Cardiac fibroblast (primary cell): ENCODE measurements at places on chromosomes 3 and 15.

GRCh38 chr15:100245855-100246254 lies 95.9 kb downstream of the ADAMTS17 start:
- no peak for DNase-seq

DNA sequence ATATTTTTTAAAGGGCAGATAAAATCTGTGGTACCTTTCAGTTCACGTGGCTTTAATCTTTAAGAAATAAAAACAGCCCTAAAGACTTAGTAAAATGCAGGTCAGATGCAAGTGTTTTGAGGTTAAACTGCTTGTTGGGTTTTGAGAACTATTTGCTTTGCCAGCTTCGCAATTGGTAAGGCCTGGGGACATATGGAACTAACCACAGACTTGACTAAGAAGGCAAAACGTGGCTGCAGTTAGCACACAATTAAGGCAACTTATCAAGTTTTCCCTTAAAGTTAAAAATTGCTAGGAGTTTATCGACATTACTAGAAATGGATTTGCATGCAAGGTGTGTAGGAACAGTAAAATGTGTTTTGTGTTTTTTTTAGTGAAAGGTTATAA lies 206.9 kb downstream of the ZNF385D start:
- no peak for DNase-seq

DNA sequence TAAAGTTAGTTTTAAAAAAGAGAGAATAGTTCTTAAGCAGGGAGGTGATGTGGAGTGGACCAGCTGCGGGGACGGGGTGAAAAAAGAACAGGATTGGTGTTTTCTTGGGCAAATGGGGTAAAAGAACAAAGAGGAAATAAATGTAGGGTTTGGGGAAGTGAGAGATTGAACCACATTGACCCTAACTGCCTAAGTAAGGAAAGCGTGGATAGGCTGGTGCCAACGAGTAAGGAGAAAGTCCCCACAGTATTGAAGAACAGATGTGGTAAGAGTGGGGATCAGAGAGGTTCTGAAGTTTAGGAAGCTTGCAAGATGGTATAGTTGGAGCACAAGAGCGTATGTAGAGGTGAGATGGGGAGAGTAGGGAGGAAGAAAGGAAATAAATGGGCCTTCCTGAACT lies 17.0 kb downstream of the IREB2 start:
- no peak for DNase-seq

DNA sequence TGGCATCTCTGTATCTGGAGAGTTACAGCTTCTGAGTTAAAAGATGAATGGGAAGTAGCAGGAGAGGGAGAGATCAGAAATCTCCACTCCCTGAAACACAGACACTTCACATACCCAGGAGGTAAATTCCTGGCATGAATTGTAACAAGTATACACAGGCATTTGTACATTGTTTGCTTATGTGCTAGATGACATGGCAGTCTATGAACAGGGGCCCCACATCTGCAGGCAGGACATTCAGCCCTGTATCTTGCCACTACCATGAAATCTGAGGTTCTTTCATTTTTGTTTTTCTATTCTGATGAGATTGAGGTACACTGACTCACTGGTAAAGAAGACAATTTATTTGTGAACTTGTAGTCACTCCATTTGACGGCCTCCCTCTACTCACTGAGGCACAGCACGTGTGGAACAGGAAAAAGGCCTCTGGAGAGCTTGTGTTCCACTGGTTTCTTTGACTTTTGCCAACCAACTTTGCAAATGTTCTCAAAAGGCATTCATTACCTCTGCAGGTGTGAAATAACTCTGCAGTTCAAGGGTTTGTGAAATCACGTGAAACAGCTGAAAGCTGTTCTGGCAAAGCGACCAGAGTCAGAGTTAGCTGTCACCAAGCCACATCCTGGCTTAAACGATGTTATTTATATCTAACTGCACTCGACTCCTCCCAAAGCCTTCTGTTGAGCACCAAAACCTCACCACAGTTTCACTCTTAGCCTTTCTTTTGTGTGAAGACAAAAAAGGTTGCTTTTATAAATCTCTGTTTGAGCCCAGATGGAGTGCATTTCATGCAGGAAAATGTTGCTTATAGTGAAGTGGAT lies 401.3 kb upstream of the CFAP20DC start:
- no peak for DNase-seq

- DNase-seq, result no peak
Observed at GRCh38 chr15:96790004-96790403, 459.5 kb downstream of the NR2F2 start.

DNA sequence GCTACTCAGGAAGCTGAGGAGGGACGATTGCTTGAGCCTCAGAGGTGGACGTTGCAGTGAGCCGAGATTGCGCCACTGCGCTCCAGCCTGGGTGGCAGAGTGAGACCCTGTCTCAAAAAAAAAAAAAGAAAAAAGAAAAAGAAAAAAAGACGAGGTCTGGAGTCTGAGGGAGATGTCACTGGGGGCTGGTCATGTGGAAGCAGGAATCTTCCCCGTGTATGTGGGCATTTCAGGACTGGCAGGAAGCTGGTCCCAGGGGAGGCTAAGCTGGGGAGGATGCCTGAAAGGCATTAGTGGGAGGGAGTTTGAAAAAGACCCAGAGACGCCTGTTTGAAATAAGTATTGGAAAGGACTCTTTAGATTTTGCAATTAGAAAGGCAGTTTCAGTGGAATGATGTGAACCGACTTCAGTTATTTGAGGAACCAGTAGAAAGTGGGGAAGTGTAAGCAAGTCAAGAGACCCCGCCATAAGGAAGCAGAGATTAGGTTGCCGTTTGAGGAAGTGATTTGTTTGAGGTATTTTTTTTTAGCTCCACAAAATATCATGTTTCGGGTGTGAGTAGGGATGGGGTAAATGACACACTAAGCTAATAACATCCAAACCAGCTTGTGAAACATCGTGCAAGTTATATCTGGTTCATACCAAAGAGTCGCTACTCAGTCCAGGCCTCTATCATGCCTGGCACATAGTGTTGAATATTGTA lies 55.5 kb downstream of the ST6GAL1 start:
- no peak for DNase-seq

GRCh38 chr3:49498648-49499047 lies 28.6 kb downstream of the DAG1 start:
- DNase-seq, result no peak

- no peak for DNase-seq
Observed at GRCh38 chr15:79209690-79210089, 72.8 kb upstream of the ANKRD34C start.

GRCh38 chr3:81808900-81809299 lies 47.5 kb upstream of the GBE1 start:
- no peak for DNase-seq

- no peak for DNase-seq
Observed at GRCh38 chr15:94526071-94526689, 294.8 kb downstream of the MCTP2 start.

- peak; percentile 89 for DNase-seq
Observed at GRCh38 chr15:87354661-87355410, 901.7 kb downstream of the NTRK3 start.

GRCh38 chr3:126084768-126085180 lies 850 bp upstream of the SLC41A3 start:
- no peak for DNase-seq

- DNase-seq, result no peak
Observed at GRCh38 chr3:172100482-172100881, 61.1 kb downstream of the FNDC3B start.

DNA sequence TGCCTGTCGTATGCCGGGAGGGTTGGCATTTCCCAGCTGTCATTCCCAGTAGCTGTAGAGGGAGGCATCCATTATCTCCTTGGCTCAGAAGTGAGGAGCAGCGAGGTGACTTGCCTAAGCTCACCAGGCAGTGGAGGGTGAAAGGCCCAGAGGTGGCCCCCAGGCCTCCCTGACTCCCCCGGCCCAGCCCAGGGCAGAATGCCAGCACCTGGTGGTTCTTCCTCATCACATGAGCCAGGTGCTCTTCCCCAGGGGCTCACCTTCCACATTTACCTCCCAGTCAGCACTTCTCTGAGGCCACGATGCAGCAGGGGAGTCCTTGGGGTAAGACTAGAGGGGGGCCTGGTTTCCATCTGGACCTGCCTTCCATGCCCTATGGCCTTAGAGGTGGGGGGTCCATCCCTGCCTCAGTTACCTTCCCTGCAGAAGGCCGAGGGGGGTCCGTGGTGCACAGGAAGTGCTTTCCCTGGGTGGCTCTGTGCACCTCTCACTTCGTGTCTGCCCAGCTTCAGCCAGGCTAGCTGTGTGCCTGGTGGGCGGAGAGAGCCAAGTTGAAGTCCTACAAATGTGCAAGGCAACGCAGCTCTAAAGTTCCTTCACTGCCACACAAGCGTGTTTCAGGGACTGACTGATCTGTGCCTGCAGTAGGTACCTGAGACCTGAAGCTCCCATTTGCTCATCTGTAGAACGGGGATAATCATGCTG lies 70.3 kb upstream of the PLXNA1 start:
- DNase-seq, result no peak

- DNase-seq, result peak; percentile 68
Observed at GRCh38 chr15:91055548-91056331, 33.3 kb upstream of the VPS33B start.

- peak; percentile 22 for DNase-seq
Observed at GRCh38 chr15:91099616-91099994, 452 bp upstream of the SV2B start.

GRCh38 chr15:62135532-62136134 lies 29.5 kb downstream of the C2CD4B start:
- peak; percentile 75 for DNase-seq

- no peak for DNase-seq
Observed at GRCh38 chr15:96177279-96177678, 153.2 kb upstream of the NR2F2 start.

DNA sequence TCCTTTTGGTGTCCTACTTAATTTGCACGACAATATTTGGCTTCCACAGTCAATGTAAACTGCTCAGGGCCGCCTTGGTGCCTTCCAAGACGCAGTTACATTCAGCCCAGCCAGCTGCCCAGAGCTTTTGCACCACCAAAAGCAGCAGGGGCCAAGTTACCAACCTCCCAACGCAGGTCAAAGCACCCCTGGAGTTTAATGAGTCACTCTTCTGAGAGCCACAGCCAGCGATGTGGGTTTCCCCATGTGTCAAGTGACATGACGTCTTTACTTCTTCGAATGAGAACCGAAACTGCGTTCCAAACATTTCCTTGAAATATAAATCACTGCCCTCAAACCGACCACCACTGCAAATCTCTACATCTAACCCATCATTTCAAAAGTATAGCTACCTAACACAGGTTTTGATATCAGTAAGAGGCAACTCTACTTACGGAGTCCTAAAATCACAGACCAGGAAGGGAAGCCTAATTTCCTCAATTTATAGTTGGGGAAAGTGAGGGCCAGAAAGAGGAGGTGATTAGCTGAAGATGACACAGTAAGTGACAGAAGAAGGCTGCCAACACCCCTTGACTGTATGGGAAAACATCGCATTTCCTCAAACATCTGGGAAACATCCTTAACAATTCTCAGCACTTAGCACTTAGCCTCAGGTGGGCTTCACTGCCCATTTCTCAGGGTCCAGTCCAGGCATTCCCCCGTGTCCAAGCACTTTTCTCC lies 24.5 kb downstream of the MB21D2 start:
- DNase-seq, result peak; percentile 94

GRCh38 chr3:55721716-55722484 lies 234.8 kb upstream of the WNT5A start:
- DNase-seq, result peak; percentile 25

DNA sequence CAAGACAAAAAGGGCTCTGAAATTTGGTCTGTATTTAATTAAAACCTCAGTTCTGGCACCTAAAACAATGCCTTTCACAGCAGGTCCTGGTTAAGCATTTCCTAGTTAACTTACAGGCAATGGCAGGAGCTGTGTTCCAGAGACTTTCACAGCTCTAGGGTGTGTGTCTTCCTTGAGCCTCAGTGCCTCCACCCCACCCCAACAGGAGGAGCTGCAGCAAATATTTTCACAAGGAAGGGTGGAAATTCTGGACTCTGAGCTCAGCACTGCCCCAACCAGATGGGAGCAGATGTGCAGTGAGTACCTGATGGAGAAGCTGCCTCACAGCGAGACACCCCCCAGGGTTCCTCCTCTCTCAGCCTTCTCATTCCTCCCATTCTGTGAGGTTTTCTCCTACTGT lies 106.3 kb upstream of the SPATA12 start:
- DNase-seq, result no peak

GRCh38 chr3:194470615-194471014 lies 16.2 kb downstream of the ATP13A3 start:
- no peak for DNase-seq

DNA sequence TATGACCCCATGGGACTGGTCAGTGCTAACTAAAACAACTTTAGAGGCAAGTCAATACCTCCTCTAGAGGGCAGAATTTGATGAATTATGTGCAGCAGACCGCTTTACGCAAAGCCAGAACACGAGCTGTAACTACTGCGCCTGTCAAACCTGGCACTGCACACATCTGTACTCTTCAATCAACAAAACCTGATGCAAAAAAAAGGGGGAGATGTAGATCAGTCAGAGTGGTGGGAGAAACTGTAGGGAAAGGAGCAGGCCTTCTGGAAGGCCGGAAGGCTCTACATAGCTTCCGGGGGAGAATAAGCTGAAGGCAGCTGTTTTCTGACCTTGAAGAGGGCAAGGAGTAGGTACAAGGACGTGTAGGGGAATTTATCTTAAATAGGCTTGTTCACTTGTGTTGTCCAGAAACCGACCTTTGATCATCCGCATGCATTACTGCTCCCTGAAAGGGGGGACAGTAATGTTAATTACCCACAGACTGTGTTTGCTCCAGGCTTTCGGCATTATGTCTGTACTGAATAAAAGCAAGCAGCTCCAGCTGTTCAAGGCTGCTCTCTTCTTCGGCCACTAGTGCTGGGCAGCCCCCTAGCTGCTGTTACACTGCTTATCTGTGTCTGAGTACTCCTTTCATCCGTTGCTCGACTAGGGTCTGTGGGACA lies 41.0 kb downstream of the GPR160 start:
- no peak for DNase-seq

DNA sequence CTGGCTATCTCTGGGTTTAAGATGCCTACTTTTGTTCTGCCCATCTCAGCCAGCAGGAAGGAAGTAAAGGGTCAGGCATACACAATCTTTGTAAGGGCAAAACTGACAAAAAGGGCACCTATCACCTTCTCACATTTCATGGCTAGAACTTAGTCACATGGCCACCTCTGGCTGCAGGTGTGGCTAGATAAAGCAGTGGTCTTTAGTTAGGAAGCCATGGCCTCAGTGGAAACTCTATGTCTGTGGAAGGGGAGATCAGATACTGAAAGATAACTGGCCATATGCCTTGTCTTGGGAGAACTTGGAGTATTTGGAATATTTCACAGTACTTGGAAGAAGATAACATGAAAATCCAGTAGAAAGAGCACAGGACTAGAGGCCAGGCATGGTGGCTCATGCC lies 80.7 kb upstream of the TBL1XR1 start:
- no peak for DNase-seq
